ENCODE measurements at places on chromosomes 1 and 21.
A peak's percentile ranks its signal among the peaks of the same experiment; 100 is the strongest.

DNA sequence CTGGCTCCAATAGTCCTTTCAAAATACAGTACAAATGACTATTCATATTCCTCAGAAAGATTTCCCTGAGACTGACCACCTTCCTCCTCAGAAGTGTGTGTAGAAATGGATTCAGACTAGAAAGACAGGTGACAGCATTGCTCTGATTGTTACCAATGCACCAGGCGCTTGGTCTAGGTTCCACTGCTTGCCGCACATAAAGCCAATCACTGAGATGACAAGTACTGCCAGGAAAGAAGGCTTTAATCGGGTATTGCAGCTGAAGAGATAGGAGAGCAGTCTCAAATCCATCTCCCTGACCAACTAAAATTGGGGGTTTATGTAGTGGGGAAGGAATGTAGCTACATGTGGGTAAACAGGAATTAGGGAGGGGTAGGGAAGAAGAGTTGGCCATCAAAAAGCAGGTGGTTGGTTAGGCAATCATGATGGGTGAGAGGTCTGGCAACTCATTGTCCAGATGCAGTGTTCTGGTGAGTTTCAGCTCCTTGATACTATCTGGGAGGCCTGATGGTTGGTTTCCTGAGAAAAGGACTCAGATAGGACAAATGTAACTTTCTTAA, 98.0 kb downstream of the KCNH1 start:
- DNase-seq: no peak

DNA sequence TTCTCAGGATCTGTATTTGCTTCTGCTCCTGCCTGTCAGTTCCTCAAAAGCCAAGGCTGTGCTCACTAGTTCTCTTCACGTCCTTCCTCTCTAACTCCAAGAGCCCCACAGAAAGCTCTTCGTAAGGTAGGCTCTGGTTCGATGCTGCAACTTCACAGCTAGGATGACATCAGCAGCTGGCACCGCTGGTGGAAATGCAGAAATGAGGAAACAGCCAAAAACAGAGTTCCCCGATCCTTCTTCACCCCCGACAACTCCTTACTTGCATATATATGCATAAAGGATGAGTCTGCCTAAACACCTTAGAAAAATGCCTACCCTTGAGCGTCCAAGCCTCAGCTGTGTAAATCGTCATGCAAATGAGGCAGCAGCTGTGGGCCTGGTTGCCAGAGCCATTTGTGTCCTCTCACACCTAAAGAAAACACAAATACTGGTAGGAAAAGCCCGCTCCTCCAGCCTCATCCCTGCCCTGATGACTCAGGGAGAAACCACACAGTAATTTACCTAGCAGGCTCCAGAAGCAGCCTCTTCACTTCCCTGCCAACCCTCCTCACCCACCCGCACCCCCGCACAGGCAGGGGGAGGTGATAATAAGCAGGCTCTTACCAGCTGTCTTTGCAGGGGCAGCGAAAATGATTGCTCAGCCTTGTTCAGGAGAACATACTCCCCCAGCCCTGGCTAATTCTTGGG, 28.2 kb downstream of the BATF3 start:
- DNase-seq: peak; percentile 49

GRCh38 chr1:110576441-110576840, 29.7 kb downstream of the KCNA2 start:
- no peak for DNase-seq

- DNase-seq: peak; percentile 49
Measured at GRCh38 chr1:7046314-7046713, 261.1 kb downstream of the CAMTA1 start.

Data from fibroblast of pulmonary artery (primary cell).